ENCODE measurements at places on chromosomes 12 and 14.

- no peak for DNase-seq
Measured at GRCh38 chr12:89864411-89864810, 155.8 kb upstream of the ATP2B1 start.

DNA sequence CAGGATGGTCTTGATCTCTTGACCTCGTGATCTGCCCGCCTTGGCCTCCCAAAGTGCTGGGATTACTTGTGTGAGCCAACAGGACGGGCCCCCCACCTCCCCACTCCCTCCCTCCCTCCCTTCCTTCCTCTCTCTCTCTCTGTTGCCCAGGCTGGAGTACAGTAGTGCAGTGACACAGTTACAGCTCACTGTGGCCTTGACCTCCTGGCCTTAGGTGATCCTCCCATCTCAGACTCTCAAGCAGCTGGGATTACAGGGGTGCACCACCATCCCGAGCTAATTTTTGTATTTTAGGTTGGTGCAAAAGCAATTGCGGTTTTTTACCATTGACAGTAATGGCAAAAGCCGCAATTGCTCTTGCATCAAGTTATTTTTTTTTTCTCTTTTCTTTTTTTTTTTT, 19.2 kb upstream of the ANAPC5 start:
- no peak for DNase-seq

DNA sequence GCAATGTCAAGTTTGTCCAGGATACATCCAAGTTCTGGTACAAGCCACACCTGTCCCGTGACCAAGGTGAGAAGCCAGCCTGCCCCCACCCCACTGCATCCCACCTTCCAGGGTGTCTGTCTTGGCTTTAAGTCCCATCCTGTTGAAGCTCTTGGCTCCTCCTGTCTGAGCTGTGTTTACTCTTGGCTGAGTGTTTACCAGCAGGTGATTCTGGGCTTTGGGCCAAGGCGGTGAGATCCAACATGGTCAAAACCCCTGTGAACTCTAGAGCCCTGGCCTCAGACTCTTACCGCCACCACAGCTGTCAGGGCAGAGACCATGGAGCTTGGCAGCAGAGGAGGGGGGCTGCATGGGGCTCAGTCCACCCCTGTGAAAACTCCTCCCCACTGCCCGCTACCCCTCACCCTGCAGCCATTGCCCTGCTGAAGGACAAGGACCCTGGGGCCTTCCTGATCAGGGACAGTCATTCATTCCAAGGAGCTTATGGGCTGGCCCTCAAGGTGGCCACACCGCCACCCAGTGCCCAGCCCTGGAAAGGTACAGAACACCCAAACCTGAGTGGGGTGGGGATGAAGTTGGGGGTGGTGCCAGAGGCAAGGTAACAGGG, 11.6 kb downstream of the TNS2 start:
- no peak for DNase-seq

DNA sequence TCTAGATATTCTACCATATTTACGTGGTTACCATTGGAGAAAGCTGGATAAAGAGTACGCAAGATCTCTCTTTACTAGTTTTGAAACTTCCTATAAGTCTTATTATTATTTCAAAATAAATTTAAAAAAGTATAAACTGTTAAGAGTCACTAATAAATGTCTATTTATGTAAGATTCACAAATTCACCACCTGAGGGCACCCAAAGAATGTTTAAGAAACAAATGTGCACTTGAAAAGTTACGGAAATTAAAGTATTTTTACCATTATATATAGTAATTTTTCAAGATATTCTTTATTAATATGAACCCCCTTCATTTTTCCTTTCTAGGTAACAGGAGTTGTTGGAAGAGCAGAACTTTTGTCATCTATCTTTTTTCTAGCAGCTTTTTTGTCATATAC, 11.9 kb downstream of the TMTC3 start:
- DNase-seq, result no peak

- no peak for DNase-seq
Measured at GRCh38 chr14:71907793-71908515, 24.3 kb upstream of the RGS6 start.

DNA sequence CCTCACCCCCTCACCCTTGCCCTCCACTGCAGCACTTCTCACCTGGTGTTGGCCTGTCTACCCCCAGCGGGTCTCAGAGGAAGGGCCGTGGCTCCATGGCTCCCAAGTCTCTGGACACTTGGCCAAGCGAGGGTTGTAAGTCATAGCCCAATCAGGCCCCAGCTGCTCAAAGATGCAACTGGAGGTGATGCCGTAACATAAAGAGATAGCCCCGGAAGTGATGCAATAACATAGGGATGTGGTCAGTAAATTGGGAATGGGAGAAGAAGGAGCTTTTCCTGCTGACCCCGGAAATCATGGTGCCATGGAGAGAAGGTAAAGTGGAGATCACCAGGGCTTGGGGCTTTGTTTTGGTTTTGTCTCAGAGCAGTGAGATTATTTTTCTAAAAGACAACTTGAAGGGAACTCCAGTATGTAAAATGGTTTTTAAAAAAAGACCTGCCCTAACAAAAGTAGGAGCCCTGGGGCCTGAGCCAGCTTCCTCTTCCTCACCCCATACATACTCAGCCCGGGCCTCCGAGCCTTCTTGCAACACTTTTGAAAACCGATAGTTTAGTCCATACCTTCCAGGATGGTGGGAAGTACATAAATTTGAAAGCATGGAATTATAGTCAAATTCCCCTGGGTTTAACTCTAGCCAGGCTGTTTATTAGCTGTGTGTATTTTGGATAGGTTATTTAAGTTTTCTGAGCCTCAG, 212.5 kb downstream of the CRADD start:
- no peak for DNase-seq

GRCh38 chr12:68977335-68977734, 44.4 kb upstream of the CPM start:
- DNase-seq, result no peak

- no peak for DNase-seq
Measured at GRCh38 chr14:32985866-32986265, 47.2 kb downstream of the NPAS3 start.

GRCh38 chr12:46958053-46958452, 121.4 kb upstream of the PCED1B start:
- no peak for DNase-seq

DNA sequence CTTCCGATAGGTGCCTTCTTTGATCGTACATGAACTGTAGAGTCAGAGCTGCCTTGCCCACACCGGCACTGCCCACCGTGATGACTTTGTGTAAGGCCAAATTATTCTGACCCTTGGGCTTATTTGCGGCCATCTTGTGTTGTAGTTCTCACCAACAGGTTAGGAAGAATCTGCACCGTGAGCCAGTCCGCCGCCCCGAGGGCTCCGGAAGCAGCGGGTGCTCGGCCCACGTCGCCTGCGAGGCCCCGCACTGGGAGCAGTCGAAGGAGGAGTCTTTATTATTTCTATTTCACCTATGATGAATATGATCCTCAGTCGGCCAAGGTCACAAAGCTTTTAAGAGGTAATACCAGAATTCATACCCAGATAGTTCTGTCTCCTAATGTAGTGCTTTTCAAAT, 70.6 kb upstream of the SYT1 start:
- DNase-seq, result no peak

- DNase-seq, result no peak
Measured at GRCh38 chr12:109444259-109444658, 32.8 kb downstream of the KCTD10 start.

DNA sequence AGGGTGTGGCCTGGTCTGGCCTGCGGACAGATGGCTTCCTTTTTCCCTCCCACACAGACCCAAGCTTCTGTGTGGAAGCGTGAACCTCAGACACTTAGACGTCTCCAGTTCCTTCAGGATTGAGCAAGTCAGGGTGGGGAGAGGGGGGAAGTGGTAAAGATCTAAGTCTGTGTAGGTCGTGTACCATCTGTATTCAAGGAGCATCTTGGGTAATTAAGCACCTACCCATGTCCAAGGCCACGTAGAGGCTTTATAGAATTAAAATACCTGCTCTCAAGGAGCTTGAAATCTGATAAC, 1.7 kb downstream of the AVIL start:
- no peak for DNase-seq

GRCh38 chr14:100727086-100727872, 587 bp downstream of the DLK1 start:
- no peak for DNase-seq

GRCh38 chr12:122421187-122421820, 1.2 kb downstream of the CLIP1 start:
- no peak for DNase-seq

DNA sequence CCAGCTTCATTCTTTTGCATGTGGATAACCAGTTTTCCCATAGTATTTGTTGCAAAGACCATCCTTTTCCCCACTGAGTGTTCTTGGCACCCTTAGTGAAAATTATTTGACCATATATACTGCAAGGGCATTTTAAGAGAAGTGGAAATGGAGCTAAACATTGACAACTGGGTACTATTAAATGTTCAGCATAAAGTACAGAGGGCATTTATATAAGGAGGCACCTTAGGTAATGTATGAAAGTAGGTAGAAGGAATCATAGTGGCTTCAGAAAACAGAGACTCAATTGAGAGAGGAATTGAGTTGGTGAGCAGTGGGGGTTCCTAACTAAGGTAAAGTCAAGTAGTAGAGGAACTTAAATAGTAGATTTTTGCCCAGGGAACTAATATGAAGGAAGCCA, 34.5 kb upstream of the SMCO2 start:
- DNase-seq, result no peak

- no peak for DNase-seq
Measured at GRCh38 chr12:62586850-62587249, 120.2 kb downstream of the MON2 start.

Data from activated CD4-positive, alpha-beta T cell treated with anti-CD3 and anti-CD28 coated beads, Interleukin-2, amount 50 U/mL, for 4 hours (primary cell).